ENCODE measurements at places on chromosomes 6 and 20.

DNA sequence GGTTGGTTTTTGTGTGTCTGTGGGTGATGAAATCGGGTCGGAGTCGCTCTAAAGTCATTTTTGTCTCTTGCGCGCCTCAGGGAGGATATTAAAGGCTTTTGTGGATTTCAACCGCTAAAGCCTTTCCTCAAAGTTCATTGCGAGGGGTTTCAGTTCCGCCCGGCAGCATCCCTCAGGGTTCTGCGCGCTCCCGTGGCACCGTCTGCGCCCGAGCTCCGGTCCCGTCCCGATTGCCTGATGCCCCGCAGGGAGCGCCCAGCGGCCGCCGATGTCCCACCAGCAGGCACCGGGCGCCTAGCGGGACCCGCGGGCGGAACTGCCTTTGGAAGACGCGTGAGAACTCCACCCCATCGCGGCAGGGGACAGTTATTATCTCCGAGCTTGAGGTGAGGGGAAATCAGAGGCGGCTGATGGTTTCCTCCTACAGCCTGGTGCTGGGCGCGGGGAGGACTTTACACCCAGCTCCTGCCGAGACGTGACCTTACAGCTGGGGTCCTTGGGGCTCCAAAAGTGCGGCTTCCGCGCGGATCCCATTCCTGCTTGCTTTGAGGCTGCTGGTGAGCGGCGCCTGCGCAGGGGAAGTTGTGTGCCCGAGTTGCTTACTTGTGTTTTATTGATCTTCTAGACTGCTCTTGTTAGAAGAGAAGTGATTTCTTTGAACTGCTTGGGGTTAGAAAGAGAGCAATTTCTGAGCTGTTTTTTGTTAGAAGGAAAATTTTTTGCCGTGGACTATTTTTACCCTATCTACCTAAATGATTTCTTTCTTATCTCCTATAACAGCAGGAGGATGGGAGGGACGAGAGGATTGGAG, 27.1 kb downstream of the ULBP1 start:
- no peaks in the 10 kb centered on the region for H3K36me3 ChIP-seq
- peaks cover 37% of the 10 kb centered on the region for H3K27me3 ChIP-seq
- no peak overlapping the region for H3K4me3 ChIP-seq
- DNase-seq, result no peak
- H3K4me1 ChIP-seq, result peaks cover 10% of the 10 kb centered on the region
- no peak overlapping the region for H3K27ac ChIP-seq

GRCh38 chr6:118660218-118660569, 8.8 kb upstream of the CEP85L start:
- no peaks in the 10 kb centered on the region for H3K36me3 ChIP-seq
- no peak overlapping the region for H3K27ac ChIP-seq
- no peak overlapping the region for H3K4me3 ChIP-seq

DNA sequence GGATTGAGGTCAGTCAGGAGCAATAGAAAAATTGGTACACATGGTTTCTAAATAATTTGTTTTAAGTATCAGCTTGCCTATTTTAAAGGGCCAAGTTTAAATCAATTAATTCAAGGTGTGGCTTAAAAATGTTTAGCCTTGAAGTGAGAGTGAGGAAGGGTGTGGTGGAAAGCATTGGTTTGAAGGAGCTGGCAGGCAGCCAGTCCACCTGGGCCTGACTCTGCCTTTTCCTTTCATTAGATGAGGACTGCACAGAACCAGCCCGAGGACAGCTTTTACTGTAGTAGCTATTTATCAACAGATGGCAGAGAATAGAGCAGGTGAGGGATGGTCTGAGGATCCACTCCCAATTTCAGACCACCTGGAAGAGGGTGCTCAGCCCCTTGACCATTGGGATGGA, 42.4 kb downstream of the DHX35 start:
- no peaks in the 10 kb centered on the region for H3K27me3 ChIP-seq
- no peak overlapping the region for H3K27ac ChIP-seq
- H3K4me1 ChIP-seq, result no peaks in the 10 kb centered on the region
- DNase-seq, result no peak

DNA sequence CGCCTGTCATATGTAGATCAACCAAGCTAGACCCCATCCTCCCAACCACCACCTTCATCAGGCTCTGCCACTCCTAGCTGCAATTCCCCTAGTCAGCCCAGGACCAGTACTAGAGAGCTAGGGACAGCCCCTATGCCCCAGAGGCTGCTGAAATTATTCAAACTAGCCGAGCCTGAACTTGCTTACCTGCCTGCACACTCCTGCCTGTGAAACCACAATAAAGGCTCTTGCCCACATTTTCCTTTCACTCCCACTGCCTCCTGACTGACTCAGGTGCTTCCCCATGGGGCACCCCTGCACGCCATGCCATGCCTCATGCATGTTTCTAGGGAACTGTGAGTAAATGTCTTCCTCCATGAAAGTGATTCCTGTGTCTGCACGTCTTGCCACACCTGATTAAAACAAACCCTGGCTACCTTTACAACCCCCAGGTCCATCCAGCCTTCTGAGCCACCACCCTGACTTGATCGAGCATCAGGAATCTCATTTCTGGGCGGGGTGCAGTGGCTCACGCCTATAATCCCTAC, 66.5 kb upstream of the IER3 start:
- H3K4me1 ChIP-seq, result no peaks in the 10 kb centered on the region
- no peak overlapping the region for H3K4me3 ChIP-seq
- H3K36me3 ChIP-seq, result no peaks in the 10 kb centered on the region
- no peak overlapping the region for H3K27ac ChIP-seq
- DNase-seq, result peak; percentile 73
- H3K27me3 ChIP-seq, result no peaks in the 10 kb centered on the region

GRCh38 chr6:70601014-70601413, 34.3 kb downstream of the SDHAF4 start:
- H3K4me1 ChIP-seq, result no peaks in the 10 kb centered on the region
- no peak for DNase-seq
- H3K27me3 ChIP-seq, result no peaks in the 10 kb centered on the region
- no peaks in the 10 kb centered on the region for H3K36me3 ChIP-seq
- H3K4me3 ChIP-seq, result no peak overlapping the region

DNA sequence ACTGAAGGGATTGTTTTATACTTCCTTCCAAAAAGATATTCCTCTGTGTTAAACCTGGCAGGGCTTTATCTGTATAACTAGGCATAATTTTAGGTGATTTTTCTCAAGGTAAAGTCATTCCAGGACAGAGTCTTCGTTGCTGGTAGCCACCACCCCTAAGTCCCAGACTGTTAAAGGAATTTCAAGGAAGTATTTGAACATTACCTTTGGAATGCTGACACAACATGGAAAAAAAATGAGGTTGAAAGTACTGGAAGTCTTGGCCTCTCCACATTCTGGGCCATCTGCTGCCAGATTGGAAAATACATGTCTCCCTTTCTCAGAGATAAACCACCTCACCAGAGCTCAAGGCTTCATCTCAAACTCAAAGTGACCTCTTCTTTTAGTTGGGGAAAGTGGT, 27.0 kb upstream of the ETV7 start:
- DNase-seq, result no peak
- no peak overlapping the region for H3K27ac ChIP-seq
- no peak overlapping the region for H3K4me3 ChIP-seq
- no peaks in the 10 kb centered on the region for H3K4me1 ChIP-seq
- no peaks in the 10 kb centered on the region for H3K27me3 ChIP-seq

GRCh38 chr6:109073344-109074132, 21.1 kb downstream of the SESN1 start:
- H3K4me3 ChIP-seq, result no peak overlapping the region
- H3K27me3 ChIP-seq, result no peaks in the 10 kb centered on the region
- H3K4me1 ChIP-seq, result no peaks in the 10 kb centered on the region
- DNase-seq, result peak; percentile 54

Data from prostate gland (tissue), 2 donors.